ENCODE measurements at places on chromosomes 4 and X. TPM values are rescaled to one million over a fixed set of nuclear protein-coding genes. Genes with fewer than 3 reads are reported as not detected.

TMEM144 gene
- 1.2 TPM for total RNA-seq

SPACA5B gene
- total RNA-seq, result not detected

PABPC1L2B gene
- not detected for total RNA-seq

SYNPO2 gene
- 3.0 TPM for total RNA-seq

TBL1X gene
- total RNA-seq, result 3.9 TPM

MAGEA2B gene
- not detected for total RNA-seq
